ENCODE measurements at places on chromosomes 2 and 18.

DNA sequence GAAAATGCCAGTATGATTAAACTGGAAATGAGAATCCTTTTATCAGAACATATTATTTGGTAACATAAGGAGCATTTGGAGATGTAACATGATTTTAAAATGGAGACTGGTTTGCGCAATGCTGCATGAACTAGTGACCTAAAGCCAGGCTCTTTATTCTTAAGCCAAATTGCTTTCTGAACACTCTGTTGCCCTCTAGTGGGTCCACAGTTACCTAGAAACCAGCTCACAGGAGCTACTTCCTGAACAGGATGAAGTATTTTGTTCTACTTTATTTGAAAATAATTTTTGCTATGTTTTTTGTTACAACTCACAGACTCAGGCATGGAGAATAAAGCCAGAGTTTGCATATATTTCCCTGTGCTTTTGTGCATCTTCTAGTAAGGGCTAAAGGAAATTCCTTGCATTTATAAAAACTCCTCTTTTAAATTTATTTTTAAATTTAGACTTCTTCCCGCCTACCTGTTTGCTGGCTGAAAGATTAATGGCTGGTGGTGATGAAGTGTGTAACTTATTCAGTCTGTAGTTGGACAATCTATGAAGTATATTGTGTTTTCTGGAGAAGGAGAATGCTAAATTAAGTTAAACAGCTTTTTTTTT lies 146.7 kb downstream of the PARD3B start:
- DNase-seq, result peak; percentile 77

DNA sequence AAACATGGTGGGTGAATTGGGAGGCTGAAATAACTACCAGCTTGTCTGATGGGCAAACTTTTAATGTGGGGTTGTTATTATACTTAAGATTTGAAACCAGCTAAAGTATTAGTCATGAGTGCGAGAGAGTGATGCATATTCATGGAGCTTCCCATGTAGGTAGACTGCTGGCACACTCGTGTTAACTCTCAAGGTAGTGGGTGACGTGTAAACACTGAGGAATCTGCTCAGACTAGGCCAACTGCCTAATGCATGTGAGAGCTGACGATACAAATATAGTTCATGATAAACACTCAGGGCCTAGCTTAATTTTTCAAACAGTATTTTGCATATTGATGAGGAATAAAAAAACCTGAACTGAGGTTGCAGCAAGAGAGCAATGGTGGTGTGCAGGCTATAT lies 1165.7 kb upstream of the PIK3C3 start:
- no peak for DNase-seq

DNA sequence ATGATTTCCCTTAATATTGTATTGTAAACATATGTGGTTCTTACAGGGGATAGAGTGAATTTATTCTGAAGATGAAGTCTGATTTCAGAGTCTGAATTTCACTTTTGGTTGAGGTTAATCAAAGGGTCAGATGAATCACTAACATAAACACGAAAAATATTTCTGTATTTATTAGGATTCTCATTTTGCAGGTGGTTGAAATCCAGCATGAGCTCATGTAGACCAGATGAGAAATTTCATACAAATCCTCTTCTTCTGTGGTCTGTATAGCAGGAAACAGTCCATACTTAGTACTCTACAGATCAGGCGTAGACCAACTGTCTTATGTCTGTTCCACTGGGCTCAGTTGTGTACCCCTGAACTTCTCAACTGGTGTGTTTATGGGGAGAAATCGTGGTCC lies 157.8 kb downstream of the BABAM2 start:
- DNase-seq, result no peak

GRCh38 chr2:235485362-235485761 lies 8.5 kb upstream of the AGAP1 start:
- DNase-seq, result no peak

DNA sequence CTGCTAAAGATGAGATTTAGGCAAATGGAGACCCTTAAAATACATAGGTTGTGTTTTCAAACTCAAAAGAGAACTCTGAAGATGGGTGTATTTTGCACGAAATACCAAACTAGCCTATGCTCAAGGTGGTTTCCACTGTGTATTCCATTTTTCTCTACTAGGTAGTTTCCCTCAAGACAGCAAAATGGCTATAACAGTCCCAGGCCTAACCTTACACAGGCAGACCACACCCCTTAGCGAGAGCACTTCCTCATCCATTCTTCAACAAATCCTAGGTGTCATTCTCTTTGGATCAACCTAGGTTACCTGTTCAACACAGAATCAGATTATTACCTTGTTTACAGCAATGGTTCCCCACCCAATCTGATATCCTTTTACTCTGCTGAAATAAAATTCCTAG lies 42.6 kb downstream of the HNRNPLL start:
- no peak for DNase-seq

DNA sequence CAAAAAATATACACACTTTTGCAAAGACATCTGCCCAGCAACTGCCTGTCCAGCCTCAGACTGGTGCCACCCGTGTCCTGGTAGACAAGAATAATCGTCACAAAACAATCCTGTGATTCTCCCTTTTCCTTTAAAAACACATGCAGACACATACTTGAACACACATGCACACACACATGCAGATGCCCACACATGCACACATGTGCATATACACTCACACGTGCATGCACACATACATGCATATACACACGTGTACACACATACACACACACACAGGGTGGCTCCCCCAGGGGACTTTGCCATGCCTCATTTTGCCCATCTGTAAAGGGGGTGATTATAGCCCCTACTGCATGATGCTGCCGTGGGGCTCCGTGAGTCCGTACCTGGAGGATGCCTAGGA lies 24.9 kb upstream of the ALPP start:
- DNase-seq, result no peak

- DNase-seq, result no peak
Measured at GRCh38 chr18:61856678-61857077, 36.1 kb downstream of the RNF152 start.

DNA sequence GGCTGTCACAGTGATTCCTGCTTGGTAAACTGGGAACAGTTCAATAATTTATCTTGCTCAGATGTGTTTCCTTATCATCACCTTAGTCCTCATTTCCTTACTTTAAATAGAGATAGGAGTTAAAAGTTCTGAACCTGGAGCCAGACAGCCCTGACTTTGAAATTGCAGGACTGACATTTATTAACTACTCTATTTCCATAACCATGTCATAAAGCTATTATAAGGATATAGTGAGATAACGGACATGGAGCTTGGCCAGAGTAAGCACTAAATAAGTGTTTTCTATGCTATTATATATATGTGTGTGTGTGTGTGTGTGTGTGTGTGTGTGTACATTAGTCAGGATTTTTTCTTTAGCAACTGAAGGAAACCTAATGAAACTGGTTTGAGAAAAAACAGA lies 13.1 kb downstream of the NT5DC4 start:
- no peak for DNase-seq

GRCh38 chr2:189997016-189997415 lies 65.5 kb downstream of the MSTN start:
- DNase-seq, result no peak

- no peak for DNase-seq
Measured at GRCh38 chr2:218295029-218295428, 2.7 kb upstream of the TMBIM1 start.

DNA sequence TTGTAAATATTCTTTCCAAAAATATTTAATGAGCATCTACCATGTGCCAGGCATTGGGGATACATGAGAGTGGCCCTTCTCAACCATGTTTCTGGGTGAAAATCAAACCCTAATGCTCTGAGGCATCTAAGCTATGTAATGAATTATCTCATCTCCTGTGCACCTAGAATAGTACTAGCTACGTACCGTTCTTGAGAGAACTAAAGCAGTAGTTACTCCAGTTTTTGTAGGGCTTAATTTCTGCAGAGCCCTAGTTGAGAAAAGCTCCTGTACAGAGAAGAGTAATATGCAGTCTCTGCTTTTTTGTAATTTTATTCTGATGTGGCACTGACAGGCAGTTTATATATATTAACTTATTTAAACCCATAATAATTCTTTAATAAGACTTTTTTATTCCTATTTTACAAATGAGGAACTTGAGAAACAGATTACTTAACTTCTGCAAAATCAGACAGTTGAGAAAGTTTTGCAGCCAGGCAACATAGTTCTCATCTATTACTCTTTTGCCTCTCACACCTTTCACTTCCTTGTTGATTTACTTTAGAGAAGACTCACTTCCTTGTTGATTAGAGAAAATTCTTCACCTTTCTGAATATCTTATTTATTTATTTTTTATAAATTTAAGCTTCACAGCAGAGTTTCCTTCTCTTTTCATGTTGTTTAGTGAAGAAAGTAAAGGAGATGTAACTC lies 3.1 kb downstream of the SPOPL start:
- DNase-seq, result no peak

DNA sequence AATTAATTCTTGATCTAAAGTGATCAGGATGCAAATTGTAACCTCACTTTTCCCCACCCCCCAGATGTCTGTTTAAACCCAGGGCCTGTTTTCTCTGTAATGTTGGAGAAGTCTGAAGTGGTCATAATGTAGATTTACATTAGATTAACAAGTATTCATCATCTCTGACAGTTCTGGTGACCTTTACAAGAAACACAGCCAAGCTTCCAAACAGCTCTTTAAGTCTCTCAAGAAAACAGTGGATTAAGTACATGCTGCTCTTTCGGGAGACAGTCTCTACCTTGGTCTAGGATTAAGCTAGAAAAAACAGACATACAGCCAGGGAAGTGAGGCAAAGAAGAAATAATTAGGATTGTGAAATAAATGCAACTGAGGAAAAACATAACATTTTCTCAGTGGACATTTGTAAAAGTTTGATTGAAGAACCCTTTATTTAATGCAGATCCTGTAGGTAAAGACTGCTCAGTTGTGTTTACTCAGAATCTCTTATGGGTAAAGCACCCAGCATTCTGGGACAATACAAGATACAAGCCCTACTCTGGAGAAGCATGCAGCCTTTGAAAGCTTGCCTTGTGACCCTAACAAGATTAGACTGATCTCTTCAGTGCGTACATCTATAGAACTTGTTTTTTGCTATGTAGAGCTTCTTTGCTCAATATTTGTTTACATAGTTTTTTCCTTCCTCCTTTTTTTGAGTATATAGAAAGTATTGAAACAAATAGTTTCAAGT lies 203.9 kb downstream of the PHLPP1 start:
- DNase-seq, result no peak

All from skeletal muscle cell (primary cell).